ENCODE measurements at places on chromosomes 7 and 10.
A peak's percentile ranks its signal among the peaks of the same experiment; 100 is the strongest.

- no peak for DNase-seq
Observed at GRCh38 chr10:80504897-80505465, 32.7 kb upstream of the SH2D4B start.

GRCh38 chr10:16986406-16987205 is 143.0 kb downstream of the CUBN start:
- DNase-seq = peak; percentile 24

DNA sequence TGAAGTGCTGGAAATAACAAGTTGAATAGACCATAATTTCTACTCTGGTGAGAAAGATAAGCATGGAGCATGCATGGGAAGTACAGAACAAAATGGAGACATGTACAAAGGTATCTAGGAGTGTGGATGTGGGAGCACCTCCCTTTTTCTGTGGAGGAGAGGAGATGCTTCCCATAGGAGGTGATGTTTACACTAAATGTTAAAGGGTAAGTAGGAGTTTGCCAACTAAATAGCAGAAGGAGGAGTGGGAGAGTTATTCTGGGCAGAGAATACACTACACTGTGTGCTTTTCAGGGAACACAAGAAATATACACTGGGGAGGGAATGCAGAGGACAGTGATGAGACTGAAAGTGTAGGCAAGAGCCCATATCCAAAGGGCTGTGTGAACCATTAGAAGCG is 21.1 kb upstream of the PANK1 start:
- DNase-seq = no peak

DNA sequence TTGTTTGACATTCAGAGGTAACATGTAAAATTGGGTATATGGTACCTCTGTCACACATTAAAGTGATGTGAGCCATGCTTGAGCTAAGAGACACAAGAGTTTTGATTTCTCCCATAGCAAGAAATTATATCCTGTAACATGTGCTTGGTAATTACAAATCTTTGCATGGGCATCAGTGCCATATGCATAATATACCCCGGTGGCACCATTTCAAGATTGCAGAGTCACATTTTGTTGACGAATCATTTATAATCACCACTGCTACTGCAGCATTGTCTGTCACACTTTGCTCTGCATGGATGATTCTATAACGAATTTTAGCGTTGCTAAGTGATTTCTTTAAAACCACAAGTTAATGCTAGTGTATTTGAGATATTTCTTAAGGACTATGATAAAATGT is 443.7 kb upstream of the LRRN3 start:
- DNase-seq = no peak

GRCh38 chr7:142752376-142753225 is 3.3 kb downstream of the PRSS1 start:
- DNase-seq = no peak

DNA sequence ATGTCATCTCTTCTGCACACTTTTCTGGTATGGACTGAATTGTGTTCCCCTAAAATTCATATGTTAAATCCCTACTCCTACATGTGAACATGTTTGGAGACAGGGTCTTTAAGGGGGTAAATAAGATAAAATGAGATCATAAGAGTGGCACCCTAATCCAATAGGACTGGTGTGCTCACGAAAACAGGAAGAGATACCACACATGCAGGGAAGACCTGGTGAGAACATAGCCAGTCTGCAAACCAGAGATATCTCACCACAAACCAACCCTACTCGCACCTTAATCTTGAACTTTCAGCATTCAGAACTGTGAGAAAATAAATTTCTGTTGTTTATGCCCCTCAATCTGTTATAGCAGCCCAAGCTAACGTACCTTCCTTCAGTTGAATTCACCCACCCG is 51.8 kb downstream of the VWDE start:
- DNase-seq = no peak

- DNase-seq = no peak
Observed at GRCh38 chr10:13651969-13652720, 65.4 kb downstream of the PRPF18 start.

GRCh38 chr10:111076682-111077478 is at the start of gene ADRA2A:
ADRA2A (plus strand) TSS chr10:111077029; CDS start chr10:111077997, 968 bp downstream.
- DNase-seq = peak; percentile 88

DNA sequence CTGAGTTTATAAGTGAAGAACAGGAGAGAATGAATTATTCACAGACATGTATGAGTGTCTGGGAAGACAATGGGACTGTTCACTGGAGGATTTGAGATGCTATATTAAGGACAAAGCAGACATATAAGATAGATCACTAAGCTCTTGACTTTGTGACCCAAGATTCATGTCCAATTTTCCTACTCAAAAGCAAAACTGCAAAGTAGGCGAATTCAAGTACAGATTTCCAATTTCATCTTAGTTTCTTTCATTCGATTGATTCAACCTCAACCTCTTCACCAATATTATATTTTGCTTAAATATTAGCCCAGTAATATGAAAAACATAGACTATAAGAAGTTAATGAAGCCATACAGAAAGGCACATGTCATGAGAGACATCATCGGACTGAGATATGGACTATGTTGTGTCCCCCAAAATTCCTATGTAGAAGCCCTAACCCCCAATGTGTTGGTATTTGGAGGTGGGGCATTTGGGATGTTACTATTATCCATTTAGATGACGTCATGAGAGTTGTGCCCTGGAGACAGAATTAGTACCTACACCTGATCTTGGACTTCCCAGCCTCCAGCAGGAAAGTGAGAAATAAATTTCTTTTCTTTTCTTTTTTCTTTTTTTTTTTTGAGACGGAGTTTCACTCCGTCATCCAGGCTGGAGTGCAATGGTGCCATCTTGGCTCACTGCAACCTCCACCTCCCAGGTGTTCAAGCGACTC is 353.7 kb upstream of the AKR1E2 start:
- DNase-seq = no peak

DNA sequence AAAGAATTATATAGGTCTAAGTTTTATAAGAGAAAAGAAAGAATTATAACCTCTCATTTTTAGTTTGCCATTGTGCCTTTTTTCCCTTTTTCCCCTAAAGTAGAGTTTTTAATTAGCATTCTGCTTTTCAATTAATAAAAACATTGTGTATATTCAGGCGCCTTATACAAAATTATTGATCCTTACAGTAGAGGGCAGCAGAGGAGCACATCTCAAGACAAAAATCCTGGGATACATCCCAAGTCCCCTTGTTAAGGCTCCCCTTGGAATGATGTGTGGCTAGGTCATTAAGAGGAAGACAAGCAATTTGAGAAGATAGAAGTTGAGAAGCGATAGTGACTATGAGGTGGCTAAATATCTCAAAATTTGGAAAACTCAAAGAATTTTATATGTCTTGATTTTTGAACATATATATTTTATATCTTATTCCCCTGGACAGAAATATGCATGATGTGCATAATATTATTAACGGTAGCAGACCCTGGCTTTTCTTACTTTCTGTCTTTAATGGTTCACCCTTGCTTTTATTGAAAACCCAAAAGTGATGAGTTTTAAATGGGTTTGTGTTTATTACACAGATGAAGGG is 19.1 kb upstream of the TPK1 start:
- DNase-seq = no peak

DNA sequence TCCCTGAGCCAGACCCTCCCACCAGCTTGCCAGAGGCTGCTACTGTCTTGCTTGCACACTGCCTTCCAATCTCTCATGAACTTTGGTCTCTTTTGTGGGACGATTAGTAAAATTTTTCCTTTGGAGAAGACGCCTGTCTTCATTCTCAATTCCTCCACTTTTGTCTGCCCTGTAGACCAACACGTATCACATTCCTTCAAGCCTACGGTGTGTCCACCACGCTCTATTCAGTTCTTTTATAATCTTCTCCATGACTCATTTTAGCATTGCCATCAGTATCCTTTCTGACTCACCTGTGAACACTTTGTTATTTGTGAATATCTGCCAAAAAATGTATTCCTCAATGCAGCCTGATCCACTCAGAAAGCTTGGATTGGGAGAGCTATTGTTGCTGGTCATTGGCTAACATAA is 1.4 kb downstream of the GIMAP5 start:
- no peak for DNase-seq

- peak; percentile 53 for DNase-seq
Observed at GRCh38 chr7:32071466-32072091, 1.4 kb upstream of the PDE1C start.

DNA sequence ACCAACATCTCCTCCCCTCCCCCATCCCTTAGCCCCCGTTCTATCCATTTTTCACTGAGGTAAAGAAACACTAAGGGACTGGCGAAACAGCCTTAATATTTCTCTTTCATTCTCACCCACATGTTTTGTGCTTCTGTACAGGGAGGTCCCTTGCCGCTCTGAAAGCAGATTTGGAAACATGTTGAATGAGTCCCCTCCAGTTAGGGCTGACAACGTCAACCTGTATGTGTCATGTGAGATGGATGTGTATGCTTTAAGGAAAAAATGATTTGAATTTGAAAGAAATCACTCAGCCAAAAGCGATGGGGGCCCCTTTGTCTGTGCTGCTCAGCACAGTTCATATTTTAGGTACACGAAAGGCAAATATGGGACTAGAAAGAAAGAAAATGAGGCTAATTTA is 314.3 kb upstream of the LRGUK start:
- DNase-seq = no peak

GRCh38 chr10:47370015-47370767 is 13.9 kb downstream of the ZNF488 start:
- peak; percentile 14 for DNase-seq

DNA sequence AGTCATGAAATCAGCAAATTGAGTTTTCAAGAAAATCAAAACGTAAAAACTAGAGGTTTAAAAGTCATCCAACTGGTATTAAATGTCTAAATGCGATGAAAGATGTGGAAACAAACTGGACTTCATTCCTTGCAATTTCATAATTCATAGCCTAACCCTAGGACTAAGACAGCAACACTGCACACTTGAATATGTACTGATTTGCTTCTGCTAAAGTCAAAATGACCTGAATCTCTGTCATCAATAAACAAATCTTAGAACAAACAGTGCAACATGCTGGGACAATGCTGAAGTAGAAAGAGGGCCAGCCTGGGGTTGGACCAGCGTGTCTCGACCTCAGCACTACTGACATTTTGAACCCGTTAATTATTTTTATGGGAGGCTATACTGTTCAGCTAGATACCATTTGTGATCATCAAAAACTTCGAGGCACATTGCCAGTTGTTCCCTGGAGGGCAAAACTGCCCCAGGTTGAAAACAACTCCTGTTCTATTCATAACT is 47.1 kb downstream of the MYOF start:
- DNase-seq = no peak

GRCh38 chr10:97384156-97384555 is 17.0 kb downstream of the RRP12 start:
- no peak for DNase-seq

DNA sequence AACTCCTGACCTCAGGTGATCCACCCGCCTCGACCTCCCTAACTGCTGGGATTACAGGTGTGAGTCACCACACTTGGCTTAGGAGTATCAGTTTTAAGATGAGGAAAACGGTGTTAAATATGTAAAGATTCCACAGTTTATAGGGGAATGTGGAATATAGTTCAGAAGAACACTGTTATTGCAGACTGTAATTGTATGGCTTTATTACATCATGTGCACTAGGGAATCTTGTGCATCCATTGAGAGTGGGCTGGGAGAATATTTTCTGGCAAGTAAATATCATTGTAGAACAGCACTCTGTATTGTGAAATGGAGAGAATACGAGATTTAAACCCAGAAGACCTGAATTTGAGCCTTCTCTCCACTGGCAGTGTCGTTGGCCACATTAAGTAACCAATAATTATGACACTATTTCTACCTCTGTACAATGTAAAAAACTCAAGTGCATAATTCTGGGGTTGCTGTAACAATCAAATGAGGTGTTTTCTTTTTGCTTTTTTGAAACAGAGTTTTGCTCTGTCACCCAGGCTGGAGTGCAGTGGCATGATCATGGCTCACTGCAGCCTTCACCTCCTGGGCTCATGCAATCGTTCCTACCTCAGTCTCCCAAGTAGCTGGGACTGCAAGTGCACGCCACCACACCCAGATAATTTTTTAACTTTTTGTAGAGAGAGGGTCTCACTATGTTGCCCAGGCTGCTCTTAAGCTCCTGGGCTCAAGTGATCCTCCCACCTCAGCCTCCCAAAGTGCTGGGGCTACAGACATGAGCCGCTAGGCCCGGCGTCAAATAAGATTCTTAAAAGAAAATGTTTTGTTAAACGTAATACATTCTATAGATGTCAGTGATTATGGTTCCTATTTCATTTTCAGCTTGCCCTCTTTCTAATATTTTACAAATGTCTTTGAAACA is 12.0 kb upstream of the PARD3 start:
- no peak for DNase-seq

DNA sequence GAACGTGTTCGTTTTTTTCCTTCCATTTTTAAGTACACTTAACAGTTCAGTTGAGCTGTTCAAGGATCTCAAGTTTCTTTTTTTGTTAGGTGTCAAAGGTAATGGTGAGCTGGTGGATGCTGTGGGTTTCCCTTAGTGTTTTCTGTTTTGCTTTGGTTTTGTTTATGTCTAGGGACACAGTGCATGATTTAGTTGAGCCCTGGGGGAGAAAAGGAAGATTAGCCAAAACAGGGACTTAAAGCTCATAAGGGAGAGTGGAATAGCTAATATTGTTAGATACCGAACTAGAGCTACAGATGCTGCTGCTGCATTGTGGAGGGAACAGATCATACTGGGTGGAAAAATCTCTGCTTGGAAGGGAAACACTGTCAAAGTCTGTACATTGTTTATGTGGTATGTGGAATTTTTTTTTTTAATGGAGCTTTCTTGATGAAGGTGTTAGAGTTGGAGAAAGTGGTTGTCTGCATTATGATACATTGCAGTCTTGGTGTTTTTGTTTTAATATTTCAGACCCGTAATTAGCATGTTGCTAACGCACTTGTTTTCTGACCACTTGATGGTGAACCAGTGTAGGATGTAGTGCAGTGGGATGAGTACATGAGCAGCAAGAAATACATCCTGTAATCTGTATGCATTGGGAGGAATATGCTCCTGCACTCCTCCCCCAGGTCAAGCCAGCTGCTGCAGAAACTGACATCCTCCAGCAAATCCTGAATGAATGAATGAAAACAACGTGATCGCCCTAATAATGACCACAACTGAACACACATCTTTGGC is 2.1 kb downstream of the GLCCI1 start:
- DNase-seq = no peak

DNA sequence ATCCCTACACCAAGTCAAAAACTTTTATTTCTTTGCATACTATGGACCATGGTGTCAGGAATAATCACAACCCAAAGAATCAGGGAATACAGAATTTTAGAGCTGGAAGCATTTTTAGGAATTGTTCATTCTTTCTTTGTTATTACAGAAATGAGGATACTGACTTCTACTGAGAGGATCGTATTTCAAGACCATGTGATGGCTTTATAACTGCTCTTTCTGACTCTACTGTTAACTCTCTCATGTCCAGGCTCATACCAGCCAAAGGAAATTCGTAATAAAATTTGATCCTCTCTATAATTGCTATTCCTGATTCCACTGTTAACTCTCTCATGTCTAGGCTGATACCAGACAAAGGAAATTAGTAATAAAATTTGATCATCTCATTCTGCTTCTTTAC is 1050.9 kb upstream of the C7orf33 start:
- DNase-seq = no peak

GRCh38 chr10:127952575-127952869 is 45.6 kb downstream of the PTPRE start:
- no peak for DNase-seq
